ENCODE measurements at places on chromosomes 13 and 19.

DNA sequence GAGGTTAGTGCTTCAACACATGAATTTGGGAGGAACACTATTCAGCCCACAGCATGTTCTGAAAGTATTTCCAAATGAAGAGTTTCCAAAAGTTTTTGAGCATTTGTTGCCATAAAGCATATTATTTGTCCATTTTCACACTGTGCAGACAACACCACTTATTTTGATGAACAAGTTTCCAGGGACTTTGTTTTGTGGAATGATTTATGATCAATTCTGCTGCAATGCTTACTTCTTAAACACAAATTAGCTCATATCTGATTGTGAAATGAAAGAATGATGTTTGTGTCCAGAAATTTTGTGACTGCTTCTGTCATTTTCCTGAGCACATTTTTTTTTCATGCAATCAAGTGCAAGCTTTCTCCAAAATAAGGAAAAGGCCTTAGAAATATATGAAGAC, 205.3 kb downstream of the RAP2A start:
- no peak for DNase-seq

- no peak for DNase-seq
Observed at GRCh38 chr13:28707629-28708427, 10.9 kb downstream of the SLC46A3 start.

GRCh38 chr13:50594276-50595051, 249.0 kb downstream of the DLEU7 start:
- no peak for DNase-seq

GRCh38 chr13:27406178-27406939, 18.1 kb upstream of the GTF3A start:
- no peak for DNase-seq

DNA sequence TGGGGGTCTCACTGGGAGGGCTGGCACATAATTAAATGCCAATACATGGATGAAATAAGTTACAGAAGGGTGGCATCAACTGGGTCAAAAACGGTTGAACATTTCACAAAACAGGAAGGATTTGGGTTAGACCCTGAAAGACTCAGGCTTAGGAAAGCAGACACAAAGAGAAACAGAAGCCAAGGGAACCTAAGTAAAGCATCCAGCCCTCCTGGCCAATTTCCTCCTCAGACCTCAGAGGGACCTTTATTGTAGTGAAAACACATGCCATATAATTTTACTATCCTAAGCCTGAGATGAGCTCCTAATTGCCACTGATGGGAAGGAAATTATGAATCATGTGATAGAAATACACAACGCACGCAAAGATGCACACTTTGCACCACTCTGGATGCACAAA, 12.1 kb upstream of the CEACAM3 start:
- DNase-seq = no peak

DNA sequence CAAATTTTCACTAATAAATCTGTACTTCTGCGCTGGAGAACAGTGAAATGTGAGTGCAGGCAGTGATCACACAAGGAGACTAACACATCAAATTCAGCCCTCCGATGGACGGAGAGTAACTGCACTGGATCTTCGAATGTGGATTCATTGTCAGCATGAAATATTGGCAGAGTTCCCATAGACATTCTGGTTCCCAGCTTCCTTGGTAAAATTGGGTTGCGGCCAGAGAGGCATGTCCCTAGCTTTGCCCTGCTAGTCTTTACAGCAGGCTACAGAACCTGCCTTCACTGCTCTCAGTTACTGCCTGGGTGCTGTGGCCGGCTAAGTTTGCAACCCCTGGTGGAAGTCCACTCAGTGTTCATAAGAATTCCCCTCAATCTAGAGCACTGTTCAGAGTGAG, 32.3 kb upstream of the UQCRFS1 start:
- no peak for DNase-seq

DNA sequence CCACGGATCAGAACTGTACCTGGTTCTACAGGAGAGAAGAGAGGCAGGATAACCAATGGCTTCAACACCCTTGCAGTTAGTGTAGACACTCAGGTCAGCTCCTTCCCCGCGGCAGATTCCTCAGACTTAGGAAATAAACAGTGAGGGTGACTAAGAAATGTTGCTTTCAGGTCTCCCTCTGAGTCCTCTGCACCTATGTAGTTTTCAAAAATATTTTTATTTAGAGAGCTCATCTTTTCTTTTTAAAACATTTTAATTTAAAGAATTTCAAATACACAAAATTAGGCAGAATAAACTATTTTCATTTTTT, 195.2 kb downstream of the KLF12 start:
- no peak for DNase-seq

GRCh38 chr13:101190976-101191375, 225.3 kb downstream of the NALCN start:
- DNase-seq = no peak

DNA sequence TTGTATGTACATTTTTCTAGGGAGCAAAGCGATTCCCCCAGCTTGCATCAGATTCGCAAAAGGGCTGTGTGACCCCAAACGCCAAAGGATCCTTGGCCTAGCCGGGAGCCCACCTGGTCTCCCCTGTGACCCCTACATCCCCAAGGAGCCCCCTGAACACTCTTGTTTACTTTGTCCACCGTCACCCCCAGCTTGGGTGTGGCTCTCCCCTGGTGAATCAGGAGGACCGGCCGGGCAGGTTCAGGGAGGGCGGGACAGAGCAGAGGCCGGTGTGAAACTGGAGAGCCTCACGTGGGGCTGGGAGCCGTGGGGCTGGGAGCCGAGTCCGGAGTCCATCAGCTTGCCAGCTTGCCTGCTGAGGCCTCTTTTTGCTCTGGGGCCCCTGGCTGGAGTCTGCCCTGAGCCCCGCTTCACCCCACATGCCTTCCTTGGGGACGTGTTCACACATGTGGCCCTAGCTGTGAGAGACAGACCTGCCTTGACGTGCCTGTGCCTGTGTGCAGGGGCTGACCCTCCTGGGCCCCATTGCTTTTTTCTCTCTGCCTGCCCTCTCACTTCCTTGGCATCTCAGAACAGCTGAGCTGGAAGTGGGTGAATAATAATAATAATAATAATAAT, 2.0 kb downstream of the ITPKC start:
- peak; percentile 74 for DNase-seq

DNA sequence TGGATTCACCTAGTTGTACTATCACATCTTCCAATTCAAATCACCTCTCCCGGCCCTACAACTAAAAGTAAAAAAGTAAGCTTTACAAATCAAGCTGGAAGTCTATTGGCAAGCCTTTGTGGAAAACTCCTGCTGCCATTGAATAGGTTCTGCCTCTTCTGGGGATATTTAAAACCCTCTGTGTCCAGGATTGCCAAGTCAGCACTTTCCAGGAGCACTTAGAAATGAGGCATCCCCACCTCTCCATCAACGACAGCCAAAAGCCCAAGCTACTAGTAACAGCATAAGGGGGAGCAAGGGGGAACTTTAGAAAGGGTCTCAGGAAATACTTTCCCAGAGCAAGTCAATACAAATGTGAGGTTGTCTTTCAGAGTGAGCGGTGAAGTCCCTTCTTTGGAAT, 85.0 kb upstream of the OBI1 start:
- DNase-seq = no peak

DNA sequence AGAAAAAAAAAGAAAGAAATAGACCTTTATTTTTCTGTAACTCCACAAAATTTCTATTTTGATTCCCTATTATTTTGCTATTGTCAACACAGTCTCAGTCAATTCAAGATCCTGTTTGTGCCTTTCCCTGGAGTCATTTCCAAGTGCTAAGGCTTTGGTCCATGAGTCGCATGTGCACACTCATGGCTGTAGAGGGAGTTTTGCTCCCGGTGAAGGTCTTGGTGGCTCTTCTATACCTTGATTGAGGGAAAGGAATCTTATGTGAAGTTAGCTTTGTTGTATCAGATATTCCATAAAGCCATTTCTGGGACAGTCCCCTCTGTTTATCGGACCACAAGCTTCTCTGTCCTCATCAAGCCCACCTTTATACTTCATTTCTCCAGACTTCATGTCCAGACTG, 58.7 kb upstream of the ALOX5AP start:
- DNase-seq = no peak

DNA sequence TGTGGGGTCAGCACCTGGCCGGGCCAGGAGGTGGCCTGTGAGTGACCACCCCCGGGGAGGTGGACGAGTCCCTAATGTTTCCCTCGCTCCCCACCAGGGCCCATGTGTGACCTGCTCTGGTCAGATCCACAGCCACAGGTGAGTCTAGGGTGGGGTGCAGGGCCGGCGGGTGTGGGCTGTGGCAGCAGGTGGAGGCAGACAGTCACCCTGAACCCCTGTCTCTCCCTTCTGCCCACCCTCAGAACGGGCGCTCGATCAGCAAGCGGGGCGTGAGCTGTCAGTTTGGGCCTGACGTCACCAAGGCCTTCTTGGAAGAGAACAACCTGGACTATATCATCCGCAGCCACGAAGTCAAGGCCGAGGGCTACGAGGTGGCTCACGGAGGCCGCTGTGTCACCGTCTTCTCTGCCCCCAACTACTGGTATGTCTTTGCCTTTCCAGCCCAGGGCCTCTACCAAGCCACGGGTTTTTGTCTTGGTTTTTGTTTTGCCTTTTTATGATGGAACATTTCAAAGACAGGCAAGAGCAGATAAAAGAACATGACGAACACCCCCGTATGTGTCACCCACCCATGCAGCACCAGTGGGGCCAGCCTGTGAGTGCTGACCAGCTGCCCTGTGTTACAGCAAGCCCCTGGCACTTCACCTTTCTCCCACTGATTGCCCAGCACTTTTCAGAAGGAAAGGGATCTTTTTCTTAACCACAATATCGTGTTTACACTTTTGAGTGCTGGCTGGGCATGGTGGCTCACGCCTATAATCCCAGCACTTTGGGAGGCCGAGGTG, 24.9 kb downstream of the CCDC8 start:
- no peak for DNase-seq

DNA sequence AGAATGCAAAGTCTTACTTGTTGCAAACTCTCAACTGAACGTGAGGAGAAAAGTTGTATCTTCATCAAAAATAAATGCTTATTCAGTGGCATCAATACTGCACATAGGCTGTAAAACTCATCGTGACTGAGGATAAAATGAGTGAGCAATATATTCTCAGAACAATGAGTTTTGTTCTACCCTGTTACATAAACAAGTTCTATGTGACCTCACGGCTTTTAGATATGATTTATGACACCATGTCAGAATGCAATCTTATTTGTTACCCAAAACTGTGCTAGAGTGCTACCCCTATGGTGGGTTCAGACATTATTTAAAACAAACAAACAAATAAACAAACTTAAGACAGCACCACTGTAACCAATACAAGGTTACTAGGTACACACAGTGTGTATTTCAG, 55.4 kb downstream of the FOXO1 start:
- no peak for DNase-seq

DNA sequence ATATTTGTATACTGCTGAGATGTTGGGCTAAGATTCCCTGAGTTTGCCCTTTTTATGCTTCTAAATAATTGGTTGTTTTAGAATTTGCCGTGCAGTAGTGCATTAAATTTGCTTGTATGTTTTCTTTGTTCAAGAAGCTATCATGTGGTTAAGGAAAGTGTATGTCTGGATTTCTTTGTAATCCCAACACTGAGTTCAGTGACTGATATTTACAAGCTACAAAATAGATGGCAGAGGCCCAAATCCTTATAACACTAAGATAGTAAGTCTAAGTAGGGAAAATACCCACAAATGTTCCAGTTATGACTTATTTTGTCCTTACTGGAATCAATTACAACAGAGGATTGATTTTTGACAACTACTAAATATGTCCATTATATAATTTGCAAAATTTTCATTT, 435.0 kb upstream of the KLF12 start:
- no peak for DNase-seq

- no peak for DNase-seq
Observed at GRCh38 chr13:107427536-107427935, 787.8 kb downstream of the LIG4 start.

- no peak for DNase-seq
Observed at GRCh38 chr13:66553391-66553790, 676.7 kb downstream of the PCDH9 start.

DNA sequence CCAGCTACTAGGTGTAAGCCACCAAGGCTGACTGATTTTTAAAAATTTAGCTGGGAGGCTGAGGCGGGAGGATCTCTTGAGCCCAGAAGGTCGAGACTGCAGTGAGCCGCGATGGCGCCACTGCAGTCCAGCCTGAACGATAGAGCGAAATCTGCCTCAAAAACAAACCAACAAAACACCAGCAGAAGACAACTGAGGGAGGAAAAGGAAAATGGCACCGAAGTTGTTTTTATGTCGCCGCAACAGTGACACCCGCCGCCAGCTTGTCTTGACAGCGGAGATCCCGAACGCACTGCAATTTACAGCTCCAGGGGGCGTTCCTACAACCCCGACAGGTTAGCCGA, 298 bp upstream of the FAM98C start:
- DNase-seq = no peak

GRCh38 chr19:2594319-2594718, 108.2 kb downstream of the GNG7 start:
- DNase-seq = no peak

GRCh38 chr13:43877326-43877725, 2.2 kb downstream of the CCDC122 start:
- no peak for DNase-seq

DNA sequence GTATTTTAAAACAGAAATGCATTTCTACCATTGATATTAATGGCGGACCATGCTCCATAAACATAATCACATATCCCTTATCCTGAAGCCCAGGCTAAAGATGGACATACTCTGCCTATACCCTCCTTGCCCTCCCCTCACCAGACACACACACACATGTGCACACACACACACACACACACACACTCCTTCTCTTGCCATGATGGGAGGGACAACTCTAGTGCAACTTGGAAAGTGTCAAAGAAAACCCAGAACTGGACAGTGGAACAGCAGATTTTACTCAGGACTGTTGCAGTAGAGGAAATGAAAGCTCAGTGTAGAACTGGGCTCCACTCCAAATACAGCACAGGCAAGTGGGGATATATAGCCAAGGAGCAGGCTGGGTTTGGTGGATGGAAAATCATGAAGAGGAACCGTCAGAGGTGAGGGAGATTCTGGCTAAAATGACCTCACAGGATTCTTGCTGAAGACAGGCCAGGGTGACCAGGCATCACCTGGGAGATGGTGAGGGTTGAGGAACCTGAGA, 40.8 kb downstream of the TNFRSF19 start:
- no peak for DNase-seq

DNA sequence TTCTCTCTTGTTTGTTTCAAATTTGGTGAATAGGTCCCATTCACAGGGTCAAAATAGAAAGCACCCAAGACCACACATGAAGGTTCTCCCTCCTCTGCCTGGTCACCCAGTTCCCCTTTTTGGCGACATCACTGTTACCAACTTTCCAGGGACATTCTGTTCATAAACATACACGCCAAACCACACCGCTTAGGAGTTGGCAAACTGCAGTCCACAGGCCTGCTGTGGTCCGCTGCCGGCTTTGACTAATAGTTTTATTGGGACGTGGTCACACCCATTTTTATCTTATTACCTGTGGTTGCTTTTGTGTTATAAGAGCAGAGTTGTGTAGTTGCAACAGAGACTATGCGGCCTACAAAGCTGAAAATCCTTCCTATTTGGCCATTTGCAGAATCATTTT, 24.2 kb downstream of the UHRF1 start:
- DNase-seq = no peak

GRCh38 chr13:27007166-27007565, 164.4 kb downstream of the USP12 start:
- DNase-seq = no peak
